ENCODE measurements at places on chromosomes 12 and 14.
A peak's percentile ranks its signal among the peaks of the same experiment; 100 is the strongest.

GRCh38 chr12:55908726-55909512 lies 18.8 kb downstream of the PYM1 start:
- no peak for DNase-seq

DNA sequence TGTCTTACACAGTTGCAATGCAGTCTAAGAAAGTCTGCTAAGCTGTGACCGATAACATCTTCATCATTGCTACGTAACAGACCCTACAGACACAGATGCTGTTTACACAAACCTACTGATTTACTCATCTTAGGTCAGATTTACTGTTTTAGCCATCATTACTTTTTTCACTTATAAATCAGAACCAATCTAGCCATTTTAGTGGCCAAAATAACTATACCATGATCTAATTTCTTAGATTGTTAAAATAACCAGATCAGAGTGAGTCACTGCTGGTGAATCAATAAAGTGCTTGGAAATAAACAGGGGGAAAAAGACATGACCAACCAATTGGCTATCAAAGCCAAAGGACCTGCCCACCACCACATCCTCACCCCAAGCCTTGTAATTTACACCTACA lies 57.0 kb upstream of the FOXN3 start:
- no peak for DNase-seq

DNA sequence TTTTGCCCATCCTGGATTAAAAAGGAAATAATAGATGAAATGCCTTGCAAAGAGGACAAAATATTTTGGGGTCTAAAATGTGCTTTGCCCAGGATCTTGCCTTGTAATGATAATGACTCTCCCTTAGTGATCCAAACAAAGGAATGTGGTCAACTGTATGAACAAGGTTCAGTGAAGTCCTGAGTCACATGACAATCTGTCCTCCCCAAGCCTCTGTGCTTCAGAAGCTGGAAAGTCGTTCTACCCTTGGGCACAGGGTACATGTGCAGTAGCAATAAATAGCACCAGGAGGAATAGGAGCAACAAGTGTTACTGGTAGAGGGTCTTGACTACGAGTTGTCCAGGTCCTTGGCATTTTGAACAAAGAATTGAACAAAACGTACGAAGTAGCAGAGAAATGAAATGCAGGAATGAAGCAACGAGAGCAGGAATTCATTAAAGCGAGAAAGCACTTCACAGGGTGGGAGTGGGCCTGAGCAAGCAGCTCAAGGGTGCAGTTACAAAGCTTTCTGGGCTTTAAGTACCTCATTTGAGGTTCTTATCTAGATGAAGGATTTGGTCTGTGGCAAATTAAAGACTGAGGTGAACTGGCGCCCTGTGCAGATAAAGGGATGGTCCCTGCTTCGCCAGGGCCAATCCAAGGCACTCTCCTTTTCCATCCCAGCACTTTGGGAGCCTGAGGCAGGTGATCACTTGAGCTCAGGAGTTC lies 65.8 kb downstream of the RESF1 start:
- DNase-seq: no peak

- no peak for DNase-seq
Measured at GRCh38 chr12:1833596-1834028, 13.2 kb downstream of the LRTM2 start.

DNA sequence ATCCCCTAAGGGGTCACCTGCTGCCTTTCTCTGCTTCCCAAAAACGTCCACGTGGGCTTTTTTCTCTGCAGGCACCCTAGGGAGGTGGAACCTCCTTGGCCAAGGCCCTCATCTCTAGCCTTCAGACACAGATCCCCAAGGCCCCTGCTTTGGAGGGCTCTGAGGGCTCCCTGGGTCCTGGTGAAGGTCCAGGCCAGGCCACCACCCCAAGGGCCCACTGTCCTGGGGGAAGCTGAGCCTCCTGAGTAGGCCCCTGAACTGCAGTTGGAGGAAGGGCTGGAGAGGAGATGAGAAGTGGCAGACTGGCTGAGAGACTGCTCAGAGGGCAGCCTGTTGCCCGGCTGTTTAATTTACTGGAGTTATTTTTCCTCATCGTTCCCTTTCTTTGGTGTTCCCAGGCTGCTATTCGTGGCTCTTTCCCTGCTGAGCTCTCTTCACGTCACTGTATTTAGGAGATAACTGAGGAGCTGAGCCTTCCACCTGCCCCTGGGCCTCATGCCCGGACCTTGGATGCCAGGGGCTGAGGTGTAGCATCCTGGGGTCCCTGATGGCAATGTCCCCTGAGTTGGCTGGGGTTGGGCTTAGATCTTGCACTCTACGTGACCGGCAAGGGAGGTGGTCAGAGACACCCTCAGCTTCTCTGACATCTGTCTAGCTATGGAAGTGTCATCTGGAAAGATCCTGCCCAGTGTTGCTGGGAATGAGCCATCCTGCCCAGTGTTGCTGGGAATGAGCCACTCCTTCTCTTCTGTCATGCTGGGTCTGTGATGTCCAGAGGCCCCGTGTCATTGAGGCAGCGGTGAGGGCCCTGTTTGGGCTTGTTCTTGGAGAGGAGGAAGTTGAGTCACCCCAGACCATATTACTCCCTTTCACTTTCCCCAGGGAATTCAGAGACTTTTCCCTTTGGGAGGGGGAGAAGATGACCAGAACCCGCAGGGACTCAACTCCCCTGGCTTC lies 139.8 kb downstream of the TSPAN9 start:
- no peak for DNase-seq

GRCh38 chr14:77099425-77100167 lies 1.5 kb downstream of the CIPC start:
- DNase-seq: no peak

DNA sequence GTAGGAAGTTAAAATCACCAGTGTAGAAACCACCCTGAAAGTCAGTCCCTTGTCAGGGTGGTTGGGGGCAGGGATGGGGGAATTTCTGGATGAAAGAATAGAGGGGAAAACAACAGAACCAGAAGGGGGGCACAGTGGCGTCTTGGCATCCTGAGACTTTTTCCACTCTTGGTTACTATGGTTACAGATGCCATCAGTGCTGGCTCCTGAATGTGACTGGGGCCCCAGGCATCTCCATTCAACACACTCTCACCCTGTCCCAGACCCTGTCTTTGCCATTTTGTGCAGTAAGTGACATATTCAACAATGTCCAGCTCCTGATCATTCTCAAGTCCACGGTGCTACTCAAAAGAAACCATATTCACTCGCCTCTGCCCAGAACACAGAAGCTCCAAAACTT lies 11.3 kb downstream of the KCNK10 start:
- no peak for DNase-seq

DNA sequence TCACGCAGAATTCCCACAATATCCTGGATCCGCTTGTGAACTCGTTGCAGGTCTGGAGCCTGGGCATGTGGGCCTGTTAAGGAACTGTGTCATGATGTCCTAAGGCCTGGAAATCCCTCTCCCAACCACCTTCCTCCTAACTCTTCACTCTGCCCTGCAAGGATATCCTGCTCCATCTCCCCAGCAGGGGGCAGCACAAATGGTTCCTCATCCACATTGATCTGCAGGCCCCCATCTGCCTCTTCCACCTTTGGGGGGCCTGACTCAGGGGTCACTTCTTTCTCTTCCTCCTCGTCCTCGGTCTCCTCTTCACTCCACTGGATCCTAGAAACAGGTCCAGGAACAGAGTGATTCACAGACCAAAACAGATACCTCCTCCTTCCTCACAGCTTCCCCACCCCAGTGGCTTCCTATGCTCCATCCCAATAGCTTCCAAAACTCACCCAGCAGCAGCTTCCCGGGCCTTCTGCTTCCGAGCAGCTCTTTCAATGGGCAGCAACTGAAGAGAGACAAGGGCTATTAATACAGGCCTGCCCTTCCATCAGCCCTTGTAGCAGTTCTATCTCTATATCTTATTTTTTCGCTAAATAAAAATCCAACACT lies 4.5 kb downstream of the NOP2 start:
- peak; percentile 52 for DNase-seq

DNA sequence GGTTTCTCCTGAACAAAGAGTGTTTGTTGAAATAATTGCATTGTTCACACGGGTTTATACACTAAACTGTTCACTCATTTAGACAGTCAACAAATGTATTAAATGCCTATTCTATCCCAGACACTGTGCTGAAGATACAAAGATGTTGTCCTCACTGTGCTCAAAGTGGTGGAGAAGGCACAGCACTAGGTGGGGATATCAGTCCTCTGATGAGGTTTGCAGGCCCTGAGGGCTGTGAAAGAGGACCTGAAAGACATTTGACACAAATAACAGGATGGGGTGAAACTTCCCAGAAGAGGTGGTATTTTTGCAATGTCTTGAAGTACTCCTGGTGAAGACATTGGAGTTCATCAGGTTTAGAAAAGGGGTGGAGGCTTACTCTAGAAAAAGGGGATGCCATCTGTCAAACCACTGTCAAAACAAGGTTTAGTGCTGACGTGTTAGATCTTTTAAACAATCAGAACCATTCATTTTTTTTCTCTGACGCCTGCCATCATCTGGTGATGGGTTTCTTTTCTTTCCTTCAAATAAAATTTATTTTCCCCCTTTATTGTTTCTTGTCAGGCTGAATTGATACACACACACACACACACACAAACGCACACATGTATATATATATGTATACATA lies 69.5 kb downstream of the ACSS3 start:
- peak; percentile 63 for DNase-seq

DNA sequence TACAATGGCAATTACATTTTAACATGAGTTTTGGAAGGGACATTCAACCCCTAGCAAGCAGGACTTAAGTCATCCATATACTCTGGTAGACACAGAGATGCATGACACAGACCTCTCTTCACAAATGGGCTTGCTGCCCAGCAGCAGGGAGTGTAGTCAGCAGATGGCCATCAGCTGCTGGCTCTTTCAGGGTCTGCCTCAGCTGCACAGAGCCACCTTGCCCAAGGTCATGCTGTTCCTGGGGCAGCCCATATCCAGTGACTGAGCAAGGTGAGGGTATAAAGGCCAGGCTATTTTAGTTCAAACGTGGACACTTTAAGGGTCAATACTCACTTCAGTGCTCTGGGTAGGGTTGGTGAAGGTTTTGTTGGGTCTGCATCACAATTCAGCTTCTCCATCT lies 58.3 kb upstream of the JDP2 start:
- no peak for DNase-seq

- no peak for DNase-seq
Measured at GRCh38 chr12:17016116-17016864, 410.3 kb upstream of the LMO3 start.

DNA sequence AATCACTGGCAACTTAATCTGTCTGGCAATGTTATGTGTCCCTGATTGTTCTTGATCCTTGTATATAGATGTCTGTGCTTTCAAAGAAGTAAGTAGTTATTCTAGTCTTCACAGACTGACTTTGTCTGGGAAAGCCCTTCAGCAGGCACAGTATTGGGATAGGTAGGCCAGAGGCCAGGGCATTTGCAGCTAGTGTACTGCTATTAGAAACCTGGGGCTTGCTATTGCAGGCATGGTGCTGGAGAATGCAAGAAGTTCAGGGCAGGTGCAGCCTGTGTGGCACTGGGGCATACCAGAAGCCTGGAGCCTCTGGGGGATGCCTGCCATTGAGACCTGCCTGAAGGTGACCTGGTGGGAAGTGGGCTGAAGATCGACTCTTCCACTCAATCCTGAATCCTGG lies 96.3 kb downstream of the TMTC3 start:
- no peak for DNase-seq

DNA sequence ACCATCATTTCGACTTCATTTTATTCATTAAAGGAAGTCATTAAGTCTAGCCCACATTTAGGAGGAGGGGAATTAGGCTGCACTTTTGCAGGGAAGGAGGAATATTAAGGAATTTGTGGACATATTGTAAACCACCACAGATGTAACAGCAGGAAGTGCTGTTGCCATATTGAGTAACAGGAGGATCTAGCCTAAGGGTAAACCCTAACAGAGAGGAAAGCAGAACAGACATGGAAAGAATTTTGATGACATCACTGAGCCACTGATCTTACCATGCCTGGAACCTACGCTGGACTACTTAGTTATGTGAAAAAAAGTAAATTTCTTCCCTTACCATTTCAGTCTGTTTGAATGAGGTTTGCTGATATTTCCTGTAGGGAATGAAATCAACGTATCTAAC lies 100.7 kb upstream of the ATF7IP start:
- DNase-seq: no peak

DNA sequence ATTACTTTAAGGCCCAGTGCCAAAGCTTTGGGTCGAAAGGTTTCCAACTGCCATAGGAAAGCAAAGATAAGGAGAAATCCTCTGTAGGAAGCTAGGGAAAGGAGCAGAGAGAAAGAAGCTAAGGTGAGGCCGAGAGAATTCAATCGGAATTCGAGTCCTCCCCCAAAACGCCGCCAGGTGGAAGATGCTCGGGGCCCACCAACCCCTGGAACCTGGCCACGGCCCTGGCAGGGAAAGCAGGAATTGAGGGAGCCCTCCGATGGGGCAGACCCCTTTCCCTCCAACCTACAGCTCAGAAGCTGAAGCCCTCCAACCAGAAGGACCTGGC lies 498 bp downstream of the GMFB start:
- DNase-seq: no peak

DNA sequence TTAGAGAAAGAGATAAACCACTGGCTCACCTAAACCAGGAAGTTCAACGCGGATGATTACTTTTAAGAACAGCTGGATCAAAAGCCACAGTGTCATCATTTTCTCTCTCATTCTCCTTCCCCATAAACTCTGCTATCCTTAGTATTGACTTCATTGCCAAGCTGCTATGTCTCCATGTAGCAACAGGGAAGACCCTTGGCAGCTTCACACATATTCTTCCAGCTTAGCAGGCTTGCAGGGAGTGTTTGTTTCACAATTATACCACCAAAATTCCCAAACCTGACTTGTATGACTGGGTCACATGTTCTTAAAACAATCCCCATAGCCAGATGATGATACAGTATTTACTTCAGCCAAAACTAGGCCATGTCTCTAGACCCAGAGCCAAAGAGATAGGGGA lies 235.5 kb downstream of the PAWR start:
- DNase-seq: no peak

GRCh38 chr14:50528000-50528399 lies 4.4 kb downstream of the MAP4K5 start:
- no peak for DNase-seq

DNA sequence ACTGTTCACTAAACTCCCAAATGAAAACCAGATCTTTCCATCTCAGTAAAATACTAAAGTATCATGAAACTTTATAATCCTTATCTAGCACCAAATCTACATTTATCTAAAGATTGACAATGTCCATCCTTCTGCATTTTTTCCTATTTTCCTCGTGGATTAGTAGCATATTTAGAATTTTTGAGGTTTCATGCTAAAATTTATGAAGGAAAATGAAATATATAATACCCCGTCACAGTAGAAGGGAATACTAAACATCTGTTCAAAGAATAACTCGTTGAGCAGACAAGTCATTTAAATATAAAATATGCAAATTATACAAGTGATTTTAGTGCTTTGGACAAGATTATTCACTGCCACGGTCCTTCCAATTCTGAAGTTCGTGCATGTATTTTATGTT lies 122.7 kb upstream of the SLCO1C1 start:
- no peak for DNase-seq

All from NCI-H345 (cell line).